Head of caudate nucleus (tissue), 42 donors: ENCODE measurements at places on chromosomes 5 and 9.

DNA sequence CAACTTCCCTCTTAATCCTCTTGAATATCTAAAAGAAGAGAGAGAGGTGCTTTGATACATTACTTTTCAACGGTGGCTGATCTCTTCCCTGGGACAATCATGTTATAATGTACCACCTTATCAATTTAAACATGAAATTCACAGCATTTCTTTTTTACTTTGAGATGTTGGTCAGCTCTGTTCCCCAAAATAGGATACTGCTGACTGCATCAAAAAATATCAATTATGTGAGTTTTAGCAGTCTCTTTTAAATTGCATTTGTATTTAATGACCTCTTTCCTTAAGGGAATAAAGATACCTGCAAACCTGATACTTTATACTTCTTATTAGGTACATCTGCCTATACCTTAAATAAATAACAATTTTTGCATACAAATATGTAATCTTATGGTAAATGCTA, 58.4 kb upstream of the MARCHF11 start:
- no peak for DNase-seq

GRCh38 chr5:137800700-137801411, 46.7 kb upstream of the HNRNPA0 start:
- no peak for DNase-seq

- no peak for DNase-seq
These were observed 29.9 kb downstream of the JADE2 start for GRCh38 chr5:134555223-134555889.

GRCh38 chr9:113609562-113610318, 146.2 kb downstream of the RGS3 start:
- no peak for DNase-seq

DNA sequence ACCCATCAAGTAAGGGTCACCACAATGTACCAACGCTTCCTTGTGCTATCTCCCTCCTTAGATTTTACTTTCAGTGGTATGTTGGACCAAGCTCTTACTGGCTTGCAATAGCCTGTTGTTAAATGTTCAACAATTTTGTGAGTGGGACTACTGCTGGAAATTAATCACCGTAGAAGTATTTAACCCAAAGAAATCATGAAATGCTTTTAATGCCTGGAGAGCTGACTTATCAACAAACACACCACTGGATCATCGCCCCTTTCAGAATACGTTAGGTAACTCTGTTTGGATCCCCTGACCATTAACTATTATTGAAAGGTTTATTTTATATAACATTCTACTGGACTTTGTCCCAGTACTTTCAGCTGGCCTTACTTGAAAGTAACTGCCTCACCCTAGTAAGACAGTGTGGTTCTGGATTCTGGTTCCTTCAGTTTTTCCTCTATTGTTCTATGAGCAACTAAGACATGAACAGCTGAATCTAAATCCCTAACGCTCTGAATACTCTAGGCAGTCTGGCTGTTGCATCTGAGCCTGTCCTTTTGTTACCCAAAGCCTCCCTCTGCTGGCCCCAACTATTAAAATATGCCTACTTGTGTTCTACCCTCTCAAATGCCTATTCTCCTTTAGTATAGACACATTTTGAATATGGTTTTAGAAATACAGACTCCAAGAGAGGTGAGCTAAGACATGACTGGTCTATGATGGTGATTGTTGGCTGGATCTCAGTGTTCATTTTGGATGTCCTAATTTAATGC, 1203.4 kb upstream of the DMAC1 start:
- peak; percentile 64 for DNase-seq

DNA sequence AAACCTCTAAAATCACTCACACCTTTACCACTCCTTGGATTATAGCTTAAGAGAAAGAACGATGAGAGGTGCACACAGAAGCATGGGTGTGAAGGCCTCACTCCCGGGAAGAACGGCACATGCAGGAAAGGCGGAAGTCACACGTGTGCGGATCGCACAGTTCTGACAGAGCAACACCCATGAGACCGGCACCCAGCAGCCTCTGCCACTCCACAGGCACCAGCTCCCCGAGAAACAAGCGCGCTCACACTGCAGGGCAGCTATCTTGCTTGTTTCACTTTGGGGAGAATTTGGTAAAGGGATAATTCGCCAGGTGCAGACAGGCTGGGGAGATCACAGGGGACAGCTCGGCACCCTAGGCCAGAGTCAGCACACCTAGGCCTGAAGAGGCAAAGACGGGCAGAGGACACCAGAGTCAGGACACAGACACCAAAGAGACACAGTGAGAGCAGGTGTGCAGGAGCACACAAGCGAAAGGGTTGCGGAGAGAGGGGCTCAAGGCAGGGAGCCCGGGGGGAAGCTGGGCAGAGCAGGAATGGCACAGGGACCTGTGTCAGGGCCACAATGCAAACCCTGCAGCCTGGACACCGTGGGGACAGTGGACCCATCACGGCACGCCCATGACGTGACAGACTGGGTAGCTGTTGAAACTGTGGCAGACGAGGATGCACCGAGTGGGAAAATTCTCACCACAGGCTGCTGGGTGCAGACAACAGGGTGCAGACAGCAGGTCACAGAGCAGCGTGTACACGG, 81.7 kb downstream of the CAMSAP1 start:
- DNase-seq = peak; percentile 39

- DNase-seq = no peak
These were observed 133.6 kb upstream of the NR3C1 start for GRCh38 chr5:143537056-143537455.

DNA sequence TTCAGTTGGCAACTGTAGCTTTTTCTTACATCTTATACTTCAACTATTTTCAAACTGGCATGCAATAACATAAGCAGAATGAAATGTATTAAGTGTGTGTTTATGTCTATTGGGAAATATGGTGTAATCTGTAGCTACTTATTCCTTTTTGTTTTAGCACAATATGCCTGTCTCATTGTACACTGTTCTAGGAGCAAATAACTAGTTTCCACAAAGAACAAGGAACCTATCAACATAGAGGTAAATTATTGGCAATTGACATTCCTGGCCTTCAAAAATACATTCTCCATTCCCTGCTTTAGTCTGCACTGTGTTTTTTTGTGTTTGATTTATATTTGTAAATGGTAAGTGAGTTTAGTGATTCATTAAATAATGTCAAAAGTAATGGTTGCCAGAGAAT, 75.7 kb downstream of the FBXL7 start:
- DNase-seq = no peak

DNA sequence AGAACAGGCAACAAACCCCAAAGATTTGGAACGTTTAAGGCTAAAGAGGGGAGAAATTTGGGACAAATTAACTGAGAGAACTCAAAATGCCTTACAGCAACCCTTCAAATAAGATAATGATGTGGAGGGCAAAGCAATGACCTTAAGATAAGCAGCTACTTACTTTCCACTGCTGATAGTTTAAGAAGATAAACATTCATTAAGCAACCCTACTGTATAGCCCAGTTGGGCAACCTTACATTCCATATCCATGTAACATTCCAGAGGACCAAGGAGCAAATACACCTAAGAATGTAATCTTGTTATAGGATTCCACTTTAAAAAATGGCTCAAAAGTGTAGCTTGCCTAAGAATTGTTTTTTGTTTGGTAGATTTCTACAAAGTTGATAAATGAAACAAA, 14.8 kb downstream of the ETF1 start:
- no peak for DNase-seq

- DNase-seq = no peak
These were observed 11.6 kb upstream of the MTX3 start for GRCh38 chr5:80002677-80003076.

GRCh38 chr5:174922955-174923354, 198.6 kb downstream of the MSX2 start:
- no peak for DNase-seq

DNA sequence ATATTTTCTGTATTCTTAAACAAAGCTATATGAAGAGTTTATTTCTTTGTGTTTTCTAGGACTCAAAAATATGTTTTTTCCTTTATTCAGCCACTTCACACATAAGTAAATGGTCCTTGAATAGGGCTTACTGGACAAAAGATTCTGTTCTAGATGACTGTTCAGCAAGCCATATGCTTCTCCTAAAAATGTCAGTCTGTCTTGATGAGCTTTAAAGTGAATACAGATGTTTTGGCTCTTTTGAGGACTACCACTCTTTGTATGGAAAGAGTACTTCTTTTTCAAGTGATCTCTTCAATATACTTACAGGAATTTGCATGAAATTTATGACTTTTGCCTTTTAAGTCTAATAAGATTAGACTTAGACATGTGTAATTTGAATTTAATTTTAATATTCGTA, 8.4 kb downstream of the NDUFS4 start:
- no peak for DNase-seq

GRCh38 chr5:40873286-40873880, 32.2 kb downstream of the CARD6 start:
- DNase-seq = no peak

GRCh38 chr5:175895686-175896102, 24.3 kb downstream of the CPLX2 start:
- DNase-seq = no peak

DNA sequence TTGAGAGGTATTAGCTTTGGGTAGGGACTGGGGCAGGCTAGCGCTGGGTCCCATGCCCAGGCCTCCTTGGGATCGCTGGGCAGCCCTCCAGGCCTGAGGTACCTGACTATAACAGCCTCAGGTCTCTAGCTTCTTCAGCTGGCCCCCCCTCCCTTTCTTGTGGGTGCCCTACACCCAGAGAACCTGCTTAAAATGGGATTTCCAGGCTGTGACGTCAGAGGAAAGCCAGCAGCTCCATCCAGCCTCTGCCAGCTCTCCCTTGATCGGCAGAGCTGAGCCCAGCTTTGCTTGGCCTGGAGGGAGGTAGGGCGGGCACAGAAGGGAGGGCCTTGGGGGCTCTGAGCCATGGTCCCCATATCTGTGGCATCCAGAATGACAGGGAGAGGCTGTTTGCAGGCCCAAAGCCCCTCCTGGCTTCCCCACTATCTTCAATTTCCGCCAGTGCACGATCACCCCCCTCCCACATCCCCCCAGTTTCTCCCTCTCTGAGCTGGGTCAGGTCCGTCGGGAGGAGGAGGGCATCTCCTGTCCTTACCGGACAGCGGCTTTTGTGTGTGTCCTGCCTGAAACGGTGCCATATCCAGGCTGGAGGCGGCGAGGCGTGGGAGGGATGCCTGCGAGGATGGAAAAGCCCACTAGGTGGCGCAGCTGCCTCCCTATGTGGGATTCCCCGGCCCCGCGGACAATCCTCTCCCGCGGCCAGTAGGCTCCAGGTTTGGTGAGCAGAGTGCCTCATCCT, 10.8 kb downstream of the REEP2 start:
- peak; percentile 85 for DNase-seq

- DNase-seq = peak; percentile 45
These were observed at the start of gene PCDHA8 for GRCh38 chr5:140840978-140841962. TSS of gene PCDHA8 (plus strand) at chr5:140841187. CDS start at chr5:140841322, 135 bp downstream.

DNA sequence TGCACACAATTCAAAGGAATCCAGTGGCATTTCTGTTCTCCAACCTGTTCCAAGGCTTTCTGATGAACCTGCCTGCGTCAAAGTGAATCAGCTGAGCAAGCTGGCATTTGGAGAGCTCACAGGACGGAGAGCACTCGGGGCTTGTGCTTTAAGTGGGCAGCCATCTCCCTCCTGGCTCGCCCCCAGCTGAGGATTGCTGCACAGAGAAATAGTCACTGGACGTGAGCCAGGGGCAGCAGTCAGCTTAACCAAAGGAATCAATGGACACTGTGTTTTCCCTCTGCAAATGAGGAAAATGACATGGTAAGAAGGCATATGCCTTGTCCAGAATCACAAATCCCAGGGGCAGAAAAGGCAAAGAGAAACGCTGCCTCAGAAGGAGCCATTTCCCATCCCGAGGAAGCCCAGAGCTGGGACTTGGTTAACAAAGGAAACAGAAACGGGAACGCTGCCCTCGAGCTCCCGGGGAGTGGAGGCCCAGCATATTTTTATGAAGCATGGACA, 299.4 kb downstream of the ZSWIM6 start:
- DNase-seq = peak; percentile 77

GRCh38 chr5:156019130-156019529, 307.8 kb upstream of the SGCD start:
- no peak for DNase-seq

DNA sequence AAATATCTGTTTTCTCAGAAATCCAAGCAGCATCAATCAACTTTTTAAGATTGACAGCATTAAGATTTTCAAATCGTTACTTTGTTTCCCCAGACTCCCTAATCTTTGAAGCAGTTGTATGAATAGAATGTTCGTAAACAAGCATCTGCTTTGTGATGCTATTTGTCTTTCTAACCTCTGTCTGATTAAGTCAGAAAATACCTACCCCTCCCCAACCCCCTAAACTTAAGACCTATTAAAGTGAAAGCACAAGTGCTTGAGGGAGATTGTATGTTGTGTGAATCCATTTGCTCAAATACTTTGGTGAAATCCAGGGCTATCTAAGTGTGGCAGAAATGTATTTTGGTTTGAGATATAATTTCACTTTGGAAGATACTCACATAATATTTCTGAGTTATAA, 47.9 kb upstream of the C5orf47 start:
- no peak for DNase-seq

DNA sequence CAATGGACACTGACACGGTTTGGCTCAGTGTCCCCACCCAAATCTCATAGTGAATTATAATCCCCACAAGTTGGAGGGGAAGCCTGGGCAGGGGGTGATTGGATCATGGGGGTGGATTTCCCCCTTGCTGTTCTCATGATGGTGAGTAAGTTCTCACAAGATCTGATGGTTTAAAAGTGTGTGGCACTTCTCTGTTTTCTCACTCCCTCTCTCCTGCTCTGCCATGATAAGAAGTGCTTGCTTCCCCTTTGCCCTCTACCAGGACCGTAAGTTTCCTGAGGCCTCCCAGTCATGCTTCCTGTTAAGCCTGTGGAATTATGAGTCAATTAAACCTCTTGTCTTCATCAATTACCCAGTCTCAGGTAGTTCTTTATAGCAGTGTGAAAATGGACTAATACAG, 115.8 kb upstream of the KIF2A start:
- no peak for DNase-seq

DNA sequence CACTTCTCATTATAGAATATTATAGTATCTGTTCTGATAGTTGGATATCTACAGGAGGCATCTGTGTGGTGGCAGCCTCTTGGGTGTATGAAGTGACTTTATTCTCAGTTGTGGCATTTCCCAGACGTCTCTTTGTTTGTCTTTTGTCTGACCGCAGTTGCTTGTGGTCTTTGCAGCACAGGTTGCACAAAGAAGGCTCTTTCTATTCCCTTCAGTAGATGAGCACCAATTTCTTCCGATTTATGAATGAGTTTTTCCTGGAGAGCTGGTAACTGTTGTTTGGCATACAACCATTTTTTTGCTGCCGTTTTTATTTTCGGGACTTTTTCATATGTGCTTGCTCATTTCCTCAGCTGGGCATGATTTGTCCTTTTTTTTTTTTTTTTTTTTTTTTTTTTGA, 56.4 kb upstream of the MYO10 start:
- no peak for DNase-seq
